Memory B cell (primary cell): ENCODE measurements at places on chromosomes 16 and 17.

DNA sequence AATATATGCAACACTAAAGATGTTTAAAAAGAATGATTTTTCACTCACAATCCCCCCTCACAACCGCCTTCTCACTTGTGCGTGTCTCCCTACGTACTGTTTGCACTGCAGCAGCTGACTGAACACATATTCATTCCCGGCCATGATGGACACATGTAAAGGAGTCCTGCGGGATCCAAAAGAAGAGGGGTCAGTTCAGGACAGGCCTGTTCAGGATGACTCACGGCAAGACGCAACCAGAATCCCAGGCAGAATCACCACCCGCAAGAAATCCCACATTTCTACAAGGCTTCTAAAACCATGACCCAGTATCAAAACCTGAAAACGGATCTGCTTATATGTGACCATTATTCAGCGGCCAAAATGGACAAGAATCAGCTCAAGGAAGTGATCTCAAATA lies 52.3 kb downstream of the CYB5D2 start:
- no peak for DNase-seq

- DNase-seq: no peak
Measured at GRCh38 chr17:17833658-17834357, 3.0 kb downstream of the SREBF1 start.

DNA sequence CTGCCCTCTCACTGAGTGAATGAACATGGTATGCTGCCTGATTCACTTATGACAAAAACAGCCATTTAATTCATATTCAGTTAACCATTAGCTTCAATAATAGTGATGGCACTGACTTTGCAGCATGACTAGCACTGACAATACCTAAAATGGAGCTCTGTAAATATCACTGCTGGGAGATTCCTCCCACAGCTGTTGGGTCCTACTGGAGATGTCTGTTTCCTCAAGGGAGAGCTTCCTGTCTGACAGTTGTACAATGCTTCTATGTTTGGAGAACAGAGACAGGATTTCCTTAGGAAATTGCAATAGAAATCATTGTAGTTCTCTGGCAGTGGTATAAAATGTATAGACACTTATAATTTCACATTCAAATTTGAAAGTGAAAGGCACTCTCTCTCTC lies 695.9 kb upstream of the CDH8 start:
- DNase-seq: no peak

DNA sequence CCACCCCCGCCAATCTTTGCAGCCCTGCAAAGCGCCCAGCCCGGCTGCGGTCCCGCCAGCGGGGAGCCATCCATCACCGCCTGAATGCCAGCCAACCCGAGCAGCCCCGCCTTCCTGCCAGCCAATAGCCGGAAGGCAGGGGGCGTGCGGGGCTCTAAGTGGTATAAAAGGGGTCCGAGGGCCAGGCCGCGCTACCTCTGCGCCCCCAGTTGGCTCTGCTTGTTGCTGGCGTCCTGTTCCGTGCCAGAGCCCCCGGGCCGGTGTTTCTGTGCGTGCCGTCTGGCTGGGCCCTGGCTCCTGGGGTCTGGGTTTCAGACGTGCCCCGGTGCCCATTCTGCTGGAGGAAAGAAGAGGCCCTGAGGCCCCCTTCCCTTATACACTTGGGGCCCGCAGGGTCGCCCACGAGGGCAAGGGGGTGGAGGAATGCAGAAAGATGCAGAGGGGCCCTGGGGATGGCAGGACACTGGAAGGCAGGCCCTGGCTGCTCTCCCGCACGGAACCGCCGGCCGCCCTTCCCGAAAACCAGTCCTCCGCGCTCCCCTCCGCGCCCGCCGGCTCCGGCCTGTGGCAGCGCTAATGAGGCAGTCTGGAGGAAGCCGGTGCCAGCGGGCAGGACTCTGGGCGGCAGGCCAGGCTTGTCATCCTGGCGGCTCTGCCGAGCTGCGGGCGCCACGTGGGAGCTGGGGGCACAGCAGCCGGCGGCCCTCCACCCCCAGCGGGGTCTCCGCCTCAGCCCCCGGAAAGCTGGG lies 14.0 kb downstream of the COPZ2 start:
- peak; percentile 57 for DNase-seq

- no peak for DNase-seq
Measured at GRCh38 chr16:18983565-18984434, at the start of gene TMC7. Gene TMC7, plus strand, starts transcription at chr16:18983934. Its CDS starts 130 bp downstream, at chr16:18984064.

DNA sequence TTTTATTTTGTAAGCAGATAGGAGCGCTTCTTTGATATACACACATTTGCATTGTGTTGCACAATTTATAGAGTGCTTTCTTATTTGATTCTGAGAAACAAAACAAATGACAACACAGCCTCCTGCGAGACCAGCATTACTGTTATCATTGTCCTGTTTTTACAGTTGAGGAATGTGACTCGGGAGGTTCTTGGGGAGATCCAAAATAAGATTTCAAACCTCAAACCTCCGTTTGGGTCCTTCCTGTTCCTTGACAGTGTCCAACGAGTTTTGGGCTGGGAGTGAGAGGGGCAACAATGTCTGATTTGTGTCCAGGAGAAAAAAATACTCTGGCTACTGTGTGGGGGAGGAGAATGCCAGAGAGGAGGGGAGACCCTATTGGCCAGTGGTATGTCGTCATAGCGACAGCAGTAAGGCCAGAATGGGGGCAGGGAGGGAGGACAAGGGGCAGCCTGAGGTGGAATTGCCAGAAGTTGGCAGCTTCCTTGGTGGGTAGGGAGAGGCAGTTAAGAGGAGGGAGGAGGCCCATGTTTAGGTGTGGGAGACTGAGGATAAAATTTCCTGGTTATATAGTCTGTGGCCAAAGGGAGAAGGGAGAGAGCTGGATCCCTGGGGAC lies 45.5 kb downstream of the TMEM132E start:
- DNase-seq: no peak

DNA sequence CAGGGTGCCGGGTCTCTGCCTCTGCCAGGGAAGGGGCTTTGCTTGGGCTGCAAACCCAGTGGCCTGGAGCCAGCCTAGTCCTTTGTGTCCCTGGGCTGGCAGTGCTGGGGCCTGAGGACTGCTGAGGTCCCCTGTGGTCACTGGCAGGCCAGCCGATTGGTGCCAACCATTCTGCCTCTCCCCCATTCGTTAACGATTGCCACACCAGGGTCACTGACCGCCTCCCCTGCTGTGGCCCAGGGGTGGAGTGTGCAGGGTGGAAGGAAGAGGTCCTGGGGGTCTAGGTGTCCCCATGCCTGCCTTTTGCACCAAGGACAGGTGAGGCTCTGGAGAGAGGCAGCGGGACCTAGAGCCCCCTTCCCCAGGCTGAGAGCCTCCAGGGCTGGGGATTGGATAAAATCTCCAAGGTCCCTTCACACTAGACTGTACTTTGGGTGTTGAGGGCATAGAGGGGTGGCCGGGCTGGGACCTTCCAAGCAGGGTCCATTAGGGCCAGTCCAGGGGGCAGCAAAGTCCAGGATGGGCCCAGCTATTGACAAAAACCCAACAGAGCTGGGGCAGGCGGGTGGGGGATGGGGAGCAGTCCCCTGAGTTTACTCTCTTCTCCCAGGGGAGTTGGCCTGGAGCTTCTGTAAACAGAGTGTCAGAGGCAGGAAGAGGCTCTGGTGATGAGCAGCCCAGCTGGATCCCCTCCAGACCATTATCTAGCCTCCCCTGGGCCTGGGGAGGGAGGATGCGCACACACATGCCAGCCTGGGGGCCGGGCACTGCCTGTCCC lies 1.1 kb downstream of the VASN start:
- DNase-seq: no peak

- DNase-seq: no peak
Measured at GRCh38 chr17:80751946-80752581, 207.4 kb downstream of the RPTOR start.

- no peak for DNase-seq
Measured at GRCh38 chr17:45906927-45907622, 12.7 kb downstream of the MAPT start.

- DNase-seq: peak; percentile 3
Measured at GRCh38 chr16:74297145-74297665, 591 bp downstream of the PSMD7 start.

DNA sequence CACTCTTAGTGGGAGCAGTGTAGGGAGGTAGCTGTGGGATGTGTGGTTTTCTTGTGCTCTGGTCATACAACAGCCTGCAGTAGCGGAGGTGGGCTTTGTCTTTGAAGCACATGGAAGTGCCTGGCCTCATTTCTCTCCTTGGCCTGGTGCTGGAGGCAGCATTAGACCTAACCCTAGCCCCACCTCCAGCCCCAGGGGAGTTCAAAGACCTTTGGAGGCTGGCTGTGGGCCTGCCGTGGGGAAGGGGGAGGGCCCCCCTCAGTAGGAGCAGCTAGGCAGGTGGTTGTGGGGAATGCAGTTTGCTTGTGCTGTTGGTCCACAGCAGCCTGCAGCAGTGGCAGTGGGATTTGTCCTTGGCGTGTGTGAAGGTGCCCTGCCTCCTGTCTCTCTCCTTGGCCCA lies 91.7 kb downstream of the BCAS3 start:
- no peak for DNase-seq

DNA sequence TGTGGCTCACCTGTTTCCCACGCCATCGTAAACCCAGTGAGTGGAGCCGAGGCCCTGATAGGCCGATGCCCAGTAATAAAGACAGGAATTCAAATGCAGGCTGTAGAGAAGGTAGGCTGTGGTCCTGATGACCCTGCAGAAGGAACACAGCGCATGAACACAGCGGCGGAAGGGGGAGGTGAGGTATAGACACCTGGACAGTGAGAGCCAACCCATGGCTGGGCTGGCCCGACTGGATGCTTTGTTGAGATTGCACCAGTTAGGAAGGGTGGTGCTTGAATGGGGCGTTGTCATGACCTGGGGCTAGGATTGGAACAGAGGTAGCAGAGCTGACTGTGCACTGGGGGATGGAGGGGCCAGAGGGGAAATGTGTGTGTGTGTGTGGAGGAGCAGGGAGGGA lies 59.2 kb downstream of the CNGB1 start:
- no peak for DNase-seq

- DNase-seq: no peak
Measured at GRCh38 chr16:15653227-15653626, 3.2 kb downstream of the NDE1 start.

- no peak for DNase-seq
Measured at GRCh38 chr16:23026784-23027362, 122.4 kb downstream of the USP31 start.

DNA sequence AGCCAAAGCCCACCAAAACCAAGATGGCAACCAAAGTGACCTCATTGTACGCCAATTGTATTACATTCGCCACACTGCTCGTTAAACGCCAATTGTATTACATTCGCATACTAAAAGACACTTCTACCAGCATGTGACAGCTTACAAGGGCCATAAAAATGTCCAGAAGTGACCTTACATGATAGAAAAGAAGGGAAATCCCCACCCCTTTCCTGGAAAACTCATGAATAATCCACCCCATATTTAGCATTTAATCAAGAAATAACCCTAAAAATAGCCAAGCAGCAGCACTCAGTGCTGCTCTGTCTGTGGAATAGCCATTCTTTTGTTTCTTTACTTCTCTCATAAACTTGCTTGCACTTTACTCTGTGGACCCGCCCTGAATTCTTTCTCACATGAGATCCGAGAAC lies 25.7 kb downstream of the PSMD7 start:
- DNase-seq: no peak

- DNase-seq: no peak
Measured at GRCh38 chr16:7004266-7004665, 328.4 kb upstream of the RBFOX1 start.

GRCh38 chr17:17526369-17526768 lies 30.2 kb upstream of the RASD1 start:
- no peak for DNase-seq

DNA sequence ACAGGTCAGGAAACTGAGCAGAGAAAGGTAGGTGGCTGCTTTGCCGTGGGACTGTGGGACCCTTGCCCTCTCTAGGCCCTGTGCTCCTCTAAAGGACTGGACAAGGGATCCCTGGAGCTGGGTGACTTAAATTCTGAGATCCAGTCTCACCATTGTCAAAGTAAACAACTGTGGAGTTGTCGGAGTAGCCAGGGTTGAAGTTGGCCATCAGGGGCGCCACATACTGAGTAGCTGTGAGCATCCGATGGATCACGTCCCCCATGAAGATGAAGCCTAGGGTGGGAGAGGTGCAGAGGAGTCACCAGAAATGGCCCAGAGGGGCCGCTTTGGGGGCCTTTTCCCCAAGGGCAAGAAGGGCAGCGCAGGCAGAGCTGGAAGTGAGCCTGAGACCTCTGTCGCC lies 43.5 kb downstream of the PLXDC1 start:
- DNase-seq: no peak

DNA sequence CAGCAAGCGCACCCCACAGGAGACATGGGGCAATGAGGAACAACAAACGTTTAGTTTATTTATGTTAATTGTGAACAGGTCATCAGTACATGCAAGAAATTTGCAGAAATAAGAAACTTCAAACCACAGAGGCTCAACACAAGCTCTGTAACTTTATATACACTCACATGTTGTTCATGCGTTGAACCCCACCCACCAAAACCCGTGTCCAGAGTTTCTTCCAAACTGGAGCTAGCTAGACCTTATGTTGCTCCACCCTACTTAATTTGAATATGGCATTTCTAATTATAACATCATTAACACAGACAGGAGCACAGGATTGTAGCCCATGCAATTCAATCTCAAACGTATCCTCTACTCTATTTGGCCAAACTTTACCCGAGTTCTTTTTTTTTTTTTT lies 192.1 kb downstream of the ZNF18 start:
- DNase-seq: no peak

DNA sequence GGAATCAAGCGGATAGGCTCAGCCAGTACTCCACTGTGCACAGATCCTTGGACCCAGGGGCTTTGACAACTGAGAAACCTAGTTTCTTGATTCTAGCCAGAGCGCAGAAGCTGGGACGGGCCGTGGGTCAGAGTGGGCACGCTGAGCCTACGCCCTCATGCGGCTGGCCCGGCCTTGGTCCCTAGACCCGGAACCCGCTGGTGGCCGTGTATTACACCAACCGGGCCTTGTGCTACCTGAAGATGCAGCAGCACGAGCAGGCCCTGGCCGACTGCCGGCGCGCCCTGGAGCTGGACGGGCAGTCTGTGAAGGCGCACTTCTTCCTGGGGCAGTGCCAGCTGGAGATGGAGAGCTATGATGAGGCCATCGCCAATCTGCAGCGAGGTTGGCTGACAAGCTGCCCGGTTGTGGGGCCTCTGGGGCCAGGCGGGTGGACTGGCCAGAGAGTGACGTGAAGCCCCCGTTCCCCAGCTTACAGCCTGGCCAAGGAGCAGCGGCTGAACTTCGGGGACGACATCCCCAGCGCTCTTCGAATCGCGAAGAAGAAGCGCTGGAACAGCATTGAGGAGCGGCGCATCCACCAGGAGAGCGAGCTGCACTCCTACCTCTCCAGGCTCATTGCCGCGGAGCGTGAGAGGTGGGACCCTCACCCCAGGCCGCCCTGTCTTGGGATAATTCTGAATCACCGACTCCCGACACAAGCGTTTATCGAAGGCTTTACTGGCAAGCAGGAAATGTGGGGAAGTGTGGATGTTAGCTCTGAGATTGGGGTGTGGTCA lies 946 bp downstream of the STUB1 start:
- no peak for DNase-seq

GRCh38 chr16:27670071-27670810 lies 120.3 kb downstream of the KATNIP start:
- no peak for DNase-seq
